Hematopoietic multipotent progenitor cell treated with erythropoietin and hydrocortisone succinate and interleukin-3 and kit ligand, for 8 days (in vitro differentiated cells): ENCODE measurements at places on chromosomes 5 and 9.

- no peak for DNase-seq
Observed at GRCh38 chr9:76676857-76677256, 87.4 kb upstream of the PCA3 start.

DNA sequence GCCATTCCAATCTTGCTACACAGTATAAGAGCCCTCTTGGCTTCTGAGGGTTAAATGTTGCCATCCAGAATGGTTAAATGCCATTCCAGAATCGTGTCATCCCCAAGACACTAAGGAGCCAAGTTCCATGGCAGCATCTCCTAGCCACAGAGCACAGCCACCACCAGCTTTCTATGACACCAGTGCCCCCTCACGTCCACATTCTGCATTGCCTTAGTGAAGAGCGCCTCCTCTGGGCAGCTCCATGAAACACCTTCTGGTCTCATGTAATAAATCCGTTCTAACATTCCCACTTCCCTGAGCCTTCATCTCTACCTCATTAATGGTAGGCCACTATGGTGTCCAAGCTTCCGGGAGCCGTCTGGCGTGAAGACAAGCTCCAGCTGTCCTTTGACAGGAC, 12.4 kb downstream of the CBY3 start:
- peak; percentile 78 for DNase-seq

- DNase-seq, result no peak
Observed at GRCh38 chr9:78791779-78792178, 494.9 kb downstream of the PSAT1 start.

GRCh38 chr5:109412981-109413402, 3.2 kb upstream of the PJA2 start:
- DNase-seq, result no peak

DNA sequence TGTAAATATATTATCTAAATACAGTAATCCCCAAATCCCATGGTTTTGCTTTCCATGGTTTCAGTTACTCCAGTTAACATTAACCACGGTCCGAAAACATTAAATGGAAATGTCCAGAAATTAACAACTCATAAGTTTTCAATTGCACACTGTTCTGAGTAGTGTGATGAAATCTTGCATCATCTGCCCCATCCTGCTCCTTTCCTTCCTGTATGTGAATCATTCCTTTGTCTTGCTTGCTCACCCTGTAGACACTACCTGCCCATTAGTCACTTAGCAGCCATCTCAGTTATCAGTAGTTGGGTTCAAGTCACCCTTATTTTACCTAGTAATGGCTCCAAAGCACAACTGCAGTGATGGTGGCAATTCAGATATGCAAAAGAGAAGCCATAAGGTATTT, 1568.5 kb upstream of the WWC1 start:
- no peak for DNase-seq

DNA sequence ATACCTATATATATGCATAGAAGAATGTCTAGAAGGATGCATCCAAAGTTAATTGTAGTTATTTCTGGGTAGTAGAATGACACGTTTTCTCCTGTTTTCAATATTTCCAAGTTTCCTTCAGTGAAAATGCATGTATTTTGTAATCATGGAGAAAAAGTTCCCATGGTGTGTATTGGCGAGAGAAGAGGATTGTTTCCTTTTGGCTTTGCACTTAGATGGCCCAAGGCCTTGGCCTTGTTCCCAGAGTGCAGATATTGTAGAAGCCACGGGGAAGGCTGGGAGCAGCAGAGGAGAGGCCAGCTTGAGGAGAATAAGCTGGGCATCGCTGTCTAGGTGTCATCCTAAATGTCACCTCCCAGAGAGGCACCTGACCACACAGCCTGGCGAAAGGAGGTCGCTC, 44.0 kb downstream of the IRF1 start:
- DNase-seq, result no peak

DNA sequence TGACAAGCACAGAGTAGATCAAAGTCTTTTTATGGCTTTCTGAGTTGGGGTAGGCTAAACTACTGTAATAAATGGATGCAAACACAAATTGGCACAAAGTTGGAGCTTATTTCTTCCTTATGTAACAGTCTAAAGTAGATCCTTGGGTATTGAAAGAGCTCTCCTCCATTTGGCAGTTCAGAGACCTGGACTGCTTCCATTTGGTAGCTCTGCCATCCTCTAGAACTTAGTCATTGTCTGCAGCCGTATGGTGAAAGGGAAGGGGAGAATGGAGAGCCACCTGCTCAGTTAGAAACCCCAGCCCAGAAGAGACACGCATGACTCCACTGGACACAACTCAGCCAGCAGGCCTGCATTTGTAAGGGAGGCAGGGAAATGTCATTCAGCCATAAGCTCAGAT, 345.0 kb downstream of the DMAC1 start:
- no peak for DNase-seq

- DNase-seq, result no peak
Observed at GRCh38 chr5:170265522-170265921, 32.1 kb downstream of the LCP2 start.

- DNase-seq, result peak; percentile 35
Observed at GRCh38 chr9:119375892-119376291, 6.7 kb upstream of the BRINP1 start.

GRCh38 chr9:128121924-128122808, 5.4 kb downstream of the PTGES2 start:
- DNase-seq, result no peak

DNA sequence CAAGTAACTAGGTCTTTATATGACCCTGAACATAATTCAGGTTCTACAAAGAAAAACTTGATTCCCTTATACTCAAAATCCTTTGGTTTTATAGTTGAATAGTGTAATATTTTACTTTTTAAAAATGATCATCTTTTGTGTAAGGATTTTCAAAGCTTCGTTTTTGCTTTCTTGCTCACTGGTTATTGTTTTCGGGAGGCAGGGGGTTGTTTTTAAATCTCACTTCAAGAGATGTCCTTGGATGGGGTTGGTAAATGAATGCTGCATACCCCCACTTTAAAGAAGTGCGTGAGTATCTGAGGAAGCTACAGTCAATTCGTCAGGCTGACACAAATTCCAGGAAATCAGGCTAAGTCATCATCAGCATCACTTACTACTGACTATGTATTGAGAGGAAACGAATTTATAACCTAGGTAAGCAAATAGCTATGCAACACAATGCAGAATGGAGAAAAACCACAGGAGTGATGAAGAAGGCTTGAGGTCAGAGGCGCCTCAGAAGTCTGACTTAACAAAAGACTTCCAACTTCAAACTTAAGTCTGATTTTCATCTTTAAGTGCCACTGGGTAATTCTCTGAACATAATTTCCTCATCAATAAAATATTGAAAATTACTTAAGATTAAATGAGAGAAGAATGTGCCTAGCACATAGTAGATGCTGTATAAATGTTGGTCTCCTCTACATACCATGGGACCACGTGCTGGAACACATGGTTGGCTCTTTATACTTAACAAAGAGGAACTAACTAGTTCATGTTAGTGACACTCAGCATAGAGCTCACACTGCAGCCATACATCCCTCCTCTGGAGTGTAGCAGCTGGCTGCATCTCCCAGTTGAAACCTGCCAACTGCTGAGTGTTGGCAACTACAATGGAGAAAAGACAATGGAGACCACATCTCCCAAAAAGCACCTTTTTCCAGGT, 106.0 kb upstream of the KIF2A start:
- no peak for DNase-seq

DNA sequence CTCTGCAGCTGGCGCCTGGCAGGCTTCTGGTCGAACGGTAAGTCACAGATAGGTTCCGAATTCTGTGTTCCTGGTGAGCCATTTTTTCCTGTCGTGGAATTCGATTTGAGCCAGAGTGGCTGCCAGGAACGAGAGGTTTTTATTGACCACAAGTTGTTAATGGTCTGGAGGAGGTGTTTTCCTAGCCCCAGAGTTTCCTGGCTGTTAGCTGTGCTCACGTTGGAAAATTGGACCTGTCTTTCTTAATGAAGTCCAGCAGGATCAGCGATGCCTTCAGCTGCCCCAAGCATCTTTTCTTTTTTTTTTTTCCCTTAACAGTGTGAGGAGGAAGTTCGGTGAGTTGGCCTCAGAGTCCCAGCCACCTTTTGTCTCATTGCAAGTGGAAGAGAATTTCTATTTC, 62.9 kb downstream of the COL5A1 start:
- no peak for DNase-seq

- no peak for DNase-seq
Observed at GRCh38 chr9:33153666-33154065, 13.5 kb downstream of the B4GALT1 start.

DNA sequence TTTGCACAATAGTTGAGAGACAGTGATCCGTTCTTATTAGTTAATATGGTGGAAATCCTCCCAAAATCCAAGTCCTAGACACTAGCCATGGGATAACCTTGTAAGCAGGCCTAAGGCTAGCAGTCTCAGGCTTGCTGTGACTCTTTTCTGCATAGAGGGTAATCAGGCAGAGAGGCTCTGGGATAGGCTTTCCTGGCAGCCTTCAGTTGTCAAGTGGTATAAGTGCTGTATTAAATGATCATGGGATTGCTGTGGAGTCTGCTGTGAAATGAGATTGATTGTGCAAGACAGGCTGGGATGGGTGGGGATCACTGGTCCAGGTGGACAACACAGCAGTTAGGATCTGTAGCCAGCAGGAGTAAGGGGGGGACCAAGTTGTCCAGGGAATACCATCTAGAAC, 416.4 kb downstream of the TLE4 start:
- no peak for DNase-seq

DNA sequence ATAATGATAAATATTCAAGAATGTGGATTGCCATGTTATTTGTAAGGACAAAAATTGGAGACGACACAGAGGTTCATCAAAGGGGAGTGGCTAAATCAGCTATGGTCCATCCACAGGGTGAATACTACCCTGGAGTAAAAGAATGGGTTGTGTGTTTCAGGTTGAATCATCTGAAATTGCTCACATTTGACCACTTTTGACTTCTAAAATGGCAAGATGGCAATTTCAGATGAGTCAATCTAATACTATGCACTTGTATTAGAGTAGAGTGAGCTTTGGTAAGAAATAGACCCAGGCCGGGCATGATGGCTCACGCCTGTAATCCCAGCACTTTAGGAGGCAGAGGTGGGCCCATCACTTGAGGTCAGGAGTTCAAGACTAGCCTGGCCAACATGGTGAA, 131.8 kb downstream of the GAPVD1 start:
- no peak for DNase-seq

DNA sequence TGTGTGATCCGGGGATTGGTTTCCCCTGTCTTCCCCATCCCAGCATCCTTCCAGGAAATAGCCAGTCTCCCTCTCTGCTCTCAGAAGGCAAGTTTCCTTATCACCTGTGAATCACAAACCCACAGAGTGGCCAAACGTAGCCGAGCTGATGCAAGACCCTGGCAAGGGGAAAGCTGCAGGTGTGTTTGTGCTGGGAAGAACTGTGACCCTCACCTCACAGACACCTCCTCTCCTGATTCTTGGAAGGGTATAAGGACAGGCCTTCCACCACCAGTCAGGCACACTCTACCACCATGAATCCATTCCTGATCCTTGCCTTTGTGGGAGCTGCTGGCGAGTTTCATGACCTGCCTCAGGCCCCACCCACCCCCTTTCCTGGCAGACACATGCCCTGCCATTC, at the start of gene PRSS3:
PRSS3 (plus strand) TSS at position 281 of the 400 bp plus-strand sequence; CDS start at position 294, 13 bp downstream.
- DNase-seq, result no peak

DNA sequence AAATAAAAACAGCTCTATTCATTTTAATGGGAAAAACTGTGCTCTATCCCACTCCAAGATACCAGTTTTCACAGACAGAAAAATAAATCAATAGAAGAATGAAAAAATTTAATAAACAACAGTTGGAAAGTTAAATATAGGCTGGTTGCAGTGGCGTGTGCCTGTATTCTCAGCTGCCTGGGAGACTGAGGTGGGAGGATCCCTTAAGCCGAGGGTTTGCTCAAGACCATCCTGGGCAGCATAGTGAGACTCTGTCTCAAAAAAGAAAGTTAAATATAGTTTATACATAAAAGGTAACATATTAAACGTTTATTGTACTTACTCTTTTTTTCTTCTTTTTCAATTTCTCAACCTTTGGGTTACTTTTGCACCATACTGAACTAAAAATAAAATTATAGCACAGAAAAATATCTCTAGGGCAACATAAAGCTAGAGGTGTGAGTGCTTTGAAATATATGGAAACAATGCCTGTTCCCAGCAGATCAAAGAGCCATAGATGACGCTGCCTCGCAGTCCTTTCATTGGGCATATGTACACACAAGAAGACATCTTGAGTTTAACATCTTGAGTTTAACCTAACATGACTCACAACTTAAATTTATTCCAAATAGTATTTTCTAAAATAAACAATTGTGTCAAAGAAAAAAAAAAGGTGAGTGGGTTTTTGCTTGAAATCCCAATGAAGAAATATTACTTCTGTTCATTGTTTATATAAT, 25.7 kb upstream of the KLF9 start:
- no peak for DNase-seq

GRCh38 chr5:163964671-163965070, 459.3 kb downstream of the MAT2B start:
- DNase-seq, result no peak

DNA sequence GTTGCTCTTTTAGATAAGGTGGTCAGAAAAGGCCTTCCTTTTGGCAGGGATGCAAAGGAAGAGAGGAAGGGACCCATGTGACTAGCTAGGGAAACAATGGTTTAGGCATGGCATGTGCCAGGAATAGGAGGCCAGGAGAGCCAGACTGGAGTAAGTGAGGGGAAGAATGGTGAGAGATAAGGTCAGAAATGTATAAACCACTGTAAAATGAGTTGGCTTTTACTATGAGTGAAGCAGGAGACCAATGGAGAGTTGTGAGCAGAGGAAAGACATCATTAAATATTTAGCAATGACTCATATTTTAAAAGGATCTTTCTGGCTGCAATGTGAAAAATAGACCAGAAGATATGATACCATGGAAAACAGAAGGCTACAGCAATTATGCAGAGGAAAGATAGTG, 50.9 kb downstream of the AP3B1 start:
- DNase-seq, result no peak

GRCh38 chr5:126192226-126192625, 231.0 kb upstream of the GRAMD2B start:
- DNase-seq, result no peak

DNA sequence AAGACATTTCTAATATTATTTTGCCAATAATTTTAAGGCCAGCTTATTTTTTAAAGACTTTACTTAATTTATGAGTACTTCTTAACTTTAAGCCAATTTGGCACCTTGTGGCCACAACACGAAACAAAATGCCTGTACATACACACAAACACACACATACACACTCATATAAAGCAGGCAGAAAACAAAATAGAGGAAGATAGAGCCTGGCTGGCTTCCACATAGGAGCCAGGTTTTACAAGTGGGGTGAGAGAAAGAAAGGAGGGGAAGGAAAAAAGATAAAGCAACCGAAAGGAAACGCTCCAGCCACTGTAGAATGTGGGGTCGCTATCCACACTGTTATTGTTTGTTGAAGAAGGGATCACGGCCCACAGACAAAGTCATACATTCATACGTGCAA, 10.4 kb downstream of the GMCL2 start:
- no peak for DNase-seq

DNA sequence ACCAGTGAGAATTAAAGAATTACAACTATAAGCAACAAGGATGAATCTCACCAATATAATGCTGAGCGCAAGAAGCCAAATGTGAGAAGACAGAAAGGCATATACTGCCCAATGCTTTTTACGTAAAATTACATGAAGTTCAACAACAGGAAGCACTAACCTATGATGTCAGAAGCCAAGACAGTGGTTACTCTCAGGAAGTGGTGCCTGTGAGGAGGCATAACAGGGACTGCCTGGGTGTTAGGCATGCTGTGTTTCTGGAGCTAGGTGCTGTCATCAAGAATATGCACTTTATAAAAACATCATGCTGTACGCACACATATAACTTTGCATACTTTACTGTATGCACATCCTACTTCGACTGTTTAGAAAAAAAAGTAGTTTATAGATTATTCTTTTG, 30.1 kb downstream of the FRMD3 start:
- no peak for DNase-seq

- DNase-seq, result no peak
Observed at GRCh38 chr9:16304301-16304700, 566.2 kb downstream of the BNC2 start.

GRCh38 chr5:150189326-150189725, 536 bp upstream of the SLC6A7 start:
- DNase-seq, result no peak
